Stimulated activated CD8-positive, alpha-beta memory T cell treated with anti-CD3 and anti-CD28 coated beads, Interleukin-2, amount 100 ng/mL, for 1 hour (primary cell): ENCODE measurements at places on chromosomes 12 and 14.

GRCh38 chr12:12278899-12279298 is 12.1 kb upstream of the LRP6 start:
- DNase-seq: no peak

GRCh38 chr14:31360919-31361662 is 59.3 kb downstream of the HEATR5A start:
- DNase-seq: no peak

GRCh38 chr14:41986083-41986645 is 379.5 kb downstream of the LRFN5 start:
- DNase-seq: no peak

- no peak for DNase-seq
Observed at GRCh38 chr12:452667-453210, 7.0 kb upstream of the B4GALNT3 start.

- no peak for DNase-seq
Observed at GRCh38 chr12:11863988-11864387, 206.8 kb upstream of the BCL2L14 start.

DNA sequence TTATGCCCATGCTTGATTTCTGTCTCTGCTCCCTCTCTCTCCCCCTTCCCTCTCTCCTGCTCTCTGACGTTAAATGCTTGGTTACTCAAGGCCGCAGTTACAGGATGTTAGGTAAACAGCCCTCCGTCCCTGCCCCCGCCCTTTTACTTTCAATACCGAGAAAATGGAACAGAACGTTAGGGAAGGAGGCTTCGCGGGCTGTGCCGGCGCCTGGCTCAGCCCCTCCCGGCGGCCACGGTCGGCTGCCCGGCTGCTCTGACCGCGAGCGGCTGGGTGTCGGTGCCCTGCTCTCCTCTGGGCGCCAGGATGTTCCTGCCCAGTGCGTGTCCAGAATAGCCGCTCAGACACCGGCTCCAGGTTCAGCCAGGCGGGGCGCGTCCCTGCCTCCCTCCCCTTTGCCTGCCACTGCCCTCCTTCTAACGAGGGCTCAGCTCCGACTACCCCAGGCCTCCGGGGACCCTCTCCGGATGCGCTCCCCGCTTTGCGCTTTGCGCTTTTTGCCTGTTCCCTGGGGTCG is 166.1 kb downstream of the ADCK1 start:
- DNase-seq: no peak
